ENCODE measurements at places on chromosomes 2 and 18. TPM values are rescaled to one million over a fixed set of nuclear protein-coding genes. Genes with fewer than 3 reads are reported as not detected.

Gene RGPD3
- 0.49 TPM for total RNA-seq

Gene SERPINB7
- total RNA-seq = 1.1 TPM

Gene SKOR2
- not detected for total RNA-seq

DNA sequence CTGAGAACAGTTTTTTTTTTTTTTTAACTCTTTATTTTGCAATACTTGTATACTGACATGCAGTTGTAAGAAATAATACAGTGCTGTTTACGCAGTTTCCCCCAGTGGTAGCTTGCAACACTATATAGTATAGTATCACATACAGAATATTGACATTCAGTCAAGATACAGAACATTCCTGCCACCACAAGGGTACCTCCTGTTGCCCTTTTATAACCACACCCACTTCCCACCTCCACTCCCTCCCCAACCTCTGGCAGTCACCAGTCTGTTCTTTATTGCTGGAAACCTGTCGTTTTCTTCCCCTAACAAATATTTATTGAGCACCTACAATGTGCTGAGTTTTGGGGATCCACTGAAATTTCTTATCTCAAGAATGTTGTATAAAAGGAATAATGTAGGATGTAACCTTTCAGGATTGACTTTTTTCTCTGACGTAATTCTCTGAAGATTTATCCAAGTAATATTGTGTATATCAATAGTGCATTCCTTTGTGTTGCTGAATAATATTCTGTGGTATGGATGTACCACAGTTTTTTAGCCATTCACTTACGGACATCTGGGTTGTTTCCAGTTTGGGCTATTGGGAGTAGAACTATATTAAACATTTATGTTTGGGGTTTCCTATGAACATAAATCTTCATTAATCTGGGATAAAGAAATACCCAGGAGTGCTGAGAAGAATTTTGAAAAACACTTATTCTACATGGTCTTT lies 51.4 kb upstream of the EML6 start:
- H3K4me3 ChIP-seq = no peak overlapping the region
- peak overlapping the region; percentile 83 for H3K27ac ChIP-seq
- DNase-seq = no peak
- no peaks in the 10 kb centered on the region for H3K27me3 ChIP-seq
- peaks cover 37% of the 10 kb centered on the region for H3K36me3 ChIP-seq

Gene FN1
- 393 TPM for total RNA-seq

Gene ZAP70
- total RNA-seq = 3.5 TPM

GRCh38 chr2:233882353-233882752 lies 14.2 kb upstream of the MSL3B start:
- no peak overlapping the region for H3K27ac ChIP-seq
- no peaks in the 10 kb centered on the region for H3K36me3 ChIP-seq
- H3K4me3 ChIP-seq = no peak overlapping the region
- no peak for DNase-seq
- H3K27me3 ChIP-seq = no peaks in the 10 kb centered on the region
- H3K4me1 ChIP-seq = no peaks in the 10 kb centered on the region

DNA sequence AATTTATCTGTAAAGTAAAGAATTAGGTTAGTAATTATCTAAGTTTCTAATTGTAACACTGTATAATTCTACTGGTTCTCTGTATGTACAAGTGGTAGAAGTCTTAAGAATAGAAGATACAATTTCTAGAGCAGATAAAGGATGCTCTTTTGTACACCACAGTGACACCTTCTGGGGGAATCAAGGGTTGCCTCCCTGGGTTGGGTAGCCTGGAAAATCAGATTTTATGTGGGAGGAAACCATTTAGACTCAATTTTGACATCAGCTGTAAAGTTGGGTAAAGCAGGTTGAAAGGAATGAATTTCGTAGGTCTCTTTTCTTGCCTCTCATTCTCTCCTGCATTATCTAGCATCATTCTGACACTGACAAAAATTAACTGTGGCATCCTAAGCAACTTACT lies 354.8 kb downstream of the DCC start:
- no peaks in the 10 kb centered on the region for H3K27me3 ChIP-seq
- no peak overlapping the region for H3K27ac ChIP-seq
- DNase-seq = no peak
- H3K36me3 ChIP-seq = no peaks in the 10 kb centered on the region
- H3K4me3 ChIP-seq = no peak overlapping the region
- no peaks in the 10 kb centered on the region for H3K4me1 ChIP-seq

- no peak overlapping the region for H3K27ac ChIP-seq
- H3K36me3 ChIP-seq = no peaks in the 10 kb centered on the region
- no peak for DNase-seq
- no peaks in the 10 kb centered on the region for H3K27me3 ChIP-seq
- no peaks in the 10 kb centered on the region for H3K4me1 ChIP-seq
Measured at GRCh38 chr2:111225856-111226255, 105.1 kb downstream of the BCL2L11 start.
